ENCODE measurements at places on chromosomes 1 and 21.

GRCh38 chr1:93490357-93490756 lies 42.4 kb downstream of the FNBP1L start:
- DNase-seq: no peak

DNA sequence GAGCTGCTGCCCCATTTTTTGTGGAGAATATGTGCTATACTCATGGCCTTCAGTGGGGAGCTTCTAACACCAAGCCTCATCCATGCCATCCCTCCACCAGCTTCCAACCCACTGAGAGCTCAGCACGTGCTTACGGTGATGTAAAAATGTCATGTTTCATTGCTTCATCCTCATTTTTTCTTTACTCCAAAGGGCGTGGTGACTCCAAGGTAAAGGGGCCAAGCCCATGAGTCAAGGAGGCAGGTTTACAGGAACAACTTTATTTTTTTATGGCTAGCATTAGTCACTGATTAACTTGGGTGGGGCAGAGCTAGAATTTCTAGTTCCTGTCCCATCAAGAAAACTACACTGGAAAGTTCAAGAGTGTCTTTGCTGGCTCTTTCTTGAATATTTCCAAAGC lies at the start of gene C1orf226:
Gene C1orf226 (plus strand): TSS at position 346 of the 400 bp plus-strand sequence. CDS start 174 bp downstream, outside the sequence.
- no peak for DNase-seq

DNA sequence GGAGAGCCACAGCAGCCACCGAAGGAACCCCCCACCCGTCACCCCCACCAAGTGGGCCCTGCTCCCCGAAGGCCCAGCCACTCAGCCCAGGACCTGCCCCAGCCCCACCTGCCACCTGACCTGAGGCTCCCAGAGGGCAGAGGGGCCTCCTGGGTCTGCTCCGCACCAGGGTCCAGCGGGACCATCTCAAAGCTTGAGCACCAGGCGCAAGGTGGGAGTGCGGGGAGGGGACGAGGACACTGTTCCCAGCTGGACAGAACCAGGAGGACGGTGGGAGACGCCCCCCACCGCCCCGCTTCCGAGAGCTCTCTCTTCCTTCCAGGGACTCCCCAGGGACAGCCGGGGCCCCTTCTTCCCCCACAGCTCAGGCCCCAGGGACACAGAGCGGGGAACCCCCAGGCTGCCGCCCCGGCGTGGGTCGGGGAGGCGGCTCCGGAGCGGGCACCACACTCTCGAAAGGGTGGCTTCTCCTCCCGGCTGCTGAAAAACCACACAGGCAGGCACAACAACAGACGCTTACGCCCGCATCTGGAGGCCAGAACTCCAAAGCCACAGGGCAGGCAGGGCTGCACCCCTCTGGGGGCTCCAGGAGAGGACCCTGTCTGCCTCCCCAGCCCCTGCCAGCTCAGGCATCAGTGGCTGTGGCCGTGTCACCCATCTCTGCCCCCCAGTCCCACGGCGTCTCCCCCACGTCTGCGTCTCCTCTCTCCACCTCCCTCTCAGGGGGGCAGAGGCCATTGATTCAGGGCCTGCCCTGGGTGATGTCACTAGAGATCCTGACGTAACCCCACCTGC lies 1.9 kb upstream of the TTLL10 start:
- DNase-seq: peak; percentile 50

DNA sequence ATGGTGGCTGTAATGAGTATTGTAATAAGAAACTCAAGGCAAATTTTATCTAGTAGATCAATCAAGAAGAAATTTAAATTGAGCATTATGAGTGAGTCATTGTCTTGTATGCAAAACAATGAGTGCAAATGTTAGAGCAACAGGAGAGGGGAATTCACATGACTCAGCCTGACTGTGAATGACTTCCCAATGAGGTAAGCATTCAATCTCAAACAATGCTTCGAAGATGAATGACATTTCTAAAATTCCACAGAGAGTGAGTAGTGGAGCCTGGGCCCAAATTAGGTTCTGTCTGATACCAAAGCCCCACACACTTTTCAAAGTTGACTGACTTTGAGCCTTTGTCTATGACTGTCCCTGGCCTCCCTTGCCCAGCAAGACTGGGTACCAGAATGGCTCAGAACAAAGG lies 738.0 kb downstream of the PTPRU start:
- no peak for DNase-seq

DNA sequence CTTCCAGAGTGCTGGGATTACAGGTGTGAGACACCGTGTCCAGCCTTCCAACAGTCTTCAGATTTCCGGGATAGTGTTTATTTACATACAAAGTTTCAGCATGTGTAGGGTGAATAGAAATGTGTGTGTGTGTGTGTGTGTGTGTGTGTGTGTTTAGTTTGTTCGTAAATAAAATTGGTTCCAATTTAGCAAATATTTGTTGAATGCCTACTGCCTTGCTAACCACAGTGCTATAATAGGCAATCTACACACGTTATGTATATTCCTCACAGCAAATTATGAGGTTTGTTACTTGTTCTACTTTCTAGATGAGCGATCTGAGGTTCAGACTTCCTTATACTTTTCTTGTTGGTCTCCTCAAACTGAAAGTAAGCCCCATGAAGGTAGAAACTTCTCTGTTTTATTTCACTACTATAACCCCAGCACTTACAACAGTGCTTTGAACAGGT lies 32.8 kb upstream of the EPS15 start:
- DNase-seq: no peak

DNA sequence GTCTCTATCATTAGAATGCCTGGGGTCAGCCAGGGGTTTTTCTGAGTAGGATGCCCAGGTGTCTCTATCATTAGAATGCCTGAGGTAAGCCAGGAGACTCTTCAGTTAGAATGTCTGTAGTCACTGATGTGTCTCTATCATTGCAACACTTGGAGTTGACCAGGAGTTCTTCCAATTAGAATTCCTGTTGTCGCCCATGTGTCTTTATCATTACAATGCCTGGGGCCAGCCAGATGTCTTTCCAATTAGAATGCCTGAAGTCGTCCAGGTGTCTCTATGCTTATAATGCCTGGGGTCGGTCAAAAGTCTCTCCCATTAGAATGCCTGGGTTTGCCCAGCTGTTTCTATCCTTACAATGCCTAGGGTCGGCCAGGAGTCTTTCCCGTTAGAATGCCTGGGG lies 55.8 kb downstream of the RNF187 start:
- DNase-seq: no peak

DNA sequence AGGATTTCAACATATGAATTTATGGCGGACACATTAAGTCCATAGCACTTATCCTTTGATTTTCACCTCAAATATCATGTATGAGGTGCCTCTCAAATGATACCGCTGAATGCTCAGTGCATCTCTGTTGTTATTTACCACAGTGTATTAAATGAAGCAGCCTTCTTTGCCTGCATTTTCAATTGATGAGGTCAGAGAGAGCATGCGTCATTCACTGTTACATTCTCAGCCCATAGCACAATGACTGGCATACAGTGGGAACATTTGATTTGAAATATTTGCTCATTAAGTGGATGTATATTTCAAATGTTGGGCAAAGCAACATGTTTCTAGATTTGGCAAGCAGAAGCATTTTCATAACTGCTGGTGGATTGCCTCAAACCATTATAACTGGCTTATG lies 45.7 kb downstream of the LRRC7 start:
- no peak for DNase-seq

- DNase-seq: no peak
Measured at GRCh38 chr21:28916150-28916893, 76.4 kb downstream of the LTN1 start.

DNA sequence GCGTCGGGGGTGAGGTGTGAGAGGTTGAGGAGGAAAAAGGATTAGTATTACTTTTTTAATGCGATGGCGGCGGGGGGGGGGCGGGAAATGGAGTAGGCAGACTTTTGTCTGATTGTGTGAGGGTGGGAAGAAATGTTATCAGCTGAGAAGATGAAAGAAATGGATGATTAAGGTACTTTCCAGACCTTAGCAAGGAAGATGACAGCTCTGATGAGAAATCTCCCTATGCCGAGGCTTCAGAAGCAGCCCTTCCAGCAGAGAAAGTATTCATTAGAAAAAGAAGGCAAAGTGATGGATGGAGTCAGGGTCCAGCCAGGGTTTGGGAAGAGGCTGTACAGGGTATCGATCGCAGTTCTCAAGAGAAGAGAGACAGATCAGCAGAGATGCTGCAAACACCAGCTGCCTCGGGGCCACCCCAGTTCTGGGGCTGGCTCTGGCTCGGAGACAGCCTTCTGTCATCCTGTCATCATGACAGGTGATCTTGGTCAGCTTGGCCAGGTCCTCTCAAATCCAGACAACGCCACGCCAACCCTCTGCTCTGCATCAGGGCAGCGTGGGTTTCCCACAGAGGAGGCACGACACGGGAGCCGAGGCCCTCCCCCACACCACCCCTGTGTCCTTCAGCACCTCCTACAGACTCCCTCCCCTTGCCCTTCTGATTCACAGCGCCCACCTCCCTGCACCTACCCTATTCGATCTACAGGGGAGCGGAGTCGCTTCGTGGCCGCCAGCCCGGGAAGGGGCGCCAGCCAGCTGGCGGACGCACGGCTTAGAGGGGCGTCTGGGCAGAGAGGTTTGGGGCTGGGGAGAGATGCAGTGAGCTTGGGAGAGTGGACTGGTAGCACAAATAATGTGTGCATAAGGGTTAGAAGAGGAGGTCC lies 674 bp upstream of the ATXN7L2 start:
- DNase-seq: peak; percentile 58

DNA sequence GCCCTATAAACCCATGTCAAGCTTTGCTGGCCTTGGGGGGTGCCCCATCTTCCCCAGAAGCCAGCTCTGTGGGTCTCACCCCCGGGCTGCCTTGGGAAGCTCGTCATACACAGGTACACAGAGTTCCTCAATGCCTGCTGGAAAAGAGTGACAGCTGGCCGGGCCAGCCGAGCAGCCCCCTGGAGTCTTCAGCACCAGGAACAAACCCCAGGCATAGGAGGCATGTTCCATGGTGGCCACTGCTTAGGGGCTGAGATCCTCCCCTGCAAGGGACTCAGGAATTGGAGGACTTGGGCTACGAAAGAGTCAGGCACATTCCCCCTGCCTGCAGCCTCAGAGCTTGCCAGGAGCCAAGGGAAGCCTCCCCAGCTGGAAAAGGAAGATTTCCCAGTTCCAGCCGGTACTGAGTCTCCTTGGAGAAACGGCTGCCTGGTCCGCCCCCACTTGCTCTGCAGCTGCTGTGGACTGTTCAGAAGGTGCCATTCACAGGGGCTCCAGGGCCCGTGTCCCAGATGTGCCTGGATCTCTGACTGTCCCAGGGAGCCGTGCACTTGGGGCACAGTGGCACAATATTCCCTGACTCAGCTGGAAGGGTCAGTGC lies 89.5 kb downstream of the STUM start:
- DNase-seq: no peak

GRCh38 chr1:55040933-55041494 lies 1.7 kb downstream of the PCSK9 start:
- DNase-seq: no peak

Measured in CD4-positive, alpha-beta T cell treated with Interleukin-10 for 1 hour (primary cell).